ENCODE measurements at places on chromosomes 2 and 18. TPM values are rescaled to one million over a fixed set of nuclear protein-coding genes. Genes with fewer than 3 reads are reported as not detected.
A peak's percentile ranks its signal among the peaks of the same experiment; 100 is the strongest.

GRCh38 chr2:121098556-121098955 lies 186.4 kb downstream of the TFCP2L1 start:
- no peak for DNase-seq

GRCh38 chr18:60020107-60020925 lies 120.5 kb downstream of the PMAIP1 start:
- peak; percentile 49 for DNase-seq

- DNase-seq, result no peak
Measured at GRCh38 chr2:80293039-80293438, 11.5 kb downstream of the LRRTM1 start.

GRCh38 chr2:101706819-101707177 lies 9.3 kb downstream of the MAP4K4 start:
- DNase-seq, result no peak

Gene SH2D6
- total RNA-seq, result not detected

GRCh38 chr2:228245601-228246000 lies 64.1 kb upstream of the SPHKAP start:
- DNase-seq, result no peak

- peak; percentile 8 for DNase-seq
Measured at GRCh38 chr2:105215586-105216192, 25.9 kb upstream of the GPR45 start.

Gene PFN4
- 0.12 TPM for total RNA-seq

GRCh38 chr2:118224895-118225311 lies 136.6 kb downstream of the INSIG2 start:
- no peak for DNase-seq

GRCh38 chr2:28250006-28250405 lies 142.7 kb upstream of the FOSL2 start:
- DNase-seq, result peak; percentile 95

- DNase-seq, result no peak
Measured at GRCh38 chr2:105546628-105546974, 147.8 kb upstream of the FHL2 start.

Data from M059J (cell line).